NCI-H1436 treated with DMSO at 0.1 percent for 48 hours (cell line): ENCODE measurements at places on chromosomes 7 and 10.

GRCh38 chr7:50552921-50553320, 12.3 kb downstream of the DDC start:
- DNase-seq: no peak

DNA sequence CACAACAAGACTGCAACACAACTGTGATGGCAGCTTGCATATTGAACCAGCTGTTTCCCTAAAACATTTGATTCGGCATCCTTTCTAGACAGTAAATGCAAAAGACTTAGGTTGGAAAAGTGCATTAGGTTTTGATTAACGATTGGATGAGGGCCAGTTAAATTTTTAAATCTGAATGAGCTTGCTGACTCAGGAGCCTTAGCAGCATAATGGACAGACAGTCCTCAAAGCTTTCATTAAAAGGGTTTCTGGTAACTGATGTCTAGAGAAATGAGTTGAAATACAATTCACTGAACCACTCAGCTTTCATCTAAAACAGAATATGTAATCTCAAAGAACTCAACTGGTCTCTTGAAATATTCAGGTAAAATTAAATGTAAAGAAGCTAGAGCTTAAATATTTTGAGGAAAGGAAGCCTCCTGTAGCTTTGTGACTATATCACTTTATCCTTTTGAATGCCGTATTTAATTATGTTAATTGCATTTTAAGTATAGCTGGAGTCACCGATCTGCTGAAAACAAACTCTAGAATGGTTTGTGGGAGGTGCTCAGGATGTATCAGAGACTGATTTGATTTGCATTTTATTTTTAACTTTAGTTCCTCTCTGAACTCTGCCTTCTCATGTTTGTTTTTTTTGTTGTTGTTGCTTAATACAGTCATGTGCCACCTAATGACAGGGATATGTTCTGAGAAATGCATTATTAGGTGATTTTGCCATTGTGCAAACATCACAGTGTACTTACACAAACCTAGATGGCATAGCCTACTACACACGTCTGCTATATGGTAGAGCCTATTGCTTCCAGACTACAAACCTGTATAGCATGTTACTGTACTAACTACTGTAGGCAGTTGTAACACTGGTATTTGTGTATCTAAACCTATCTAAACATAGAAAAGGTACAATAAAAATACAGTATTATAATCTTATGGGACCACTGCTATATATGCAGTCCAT, 29.2 kb upstream of the ATRNL1 start:
- DNase-seq: peak; percentile 52

DNA sequence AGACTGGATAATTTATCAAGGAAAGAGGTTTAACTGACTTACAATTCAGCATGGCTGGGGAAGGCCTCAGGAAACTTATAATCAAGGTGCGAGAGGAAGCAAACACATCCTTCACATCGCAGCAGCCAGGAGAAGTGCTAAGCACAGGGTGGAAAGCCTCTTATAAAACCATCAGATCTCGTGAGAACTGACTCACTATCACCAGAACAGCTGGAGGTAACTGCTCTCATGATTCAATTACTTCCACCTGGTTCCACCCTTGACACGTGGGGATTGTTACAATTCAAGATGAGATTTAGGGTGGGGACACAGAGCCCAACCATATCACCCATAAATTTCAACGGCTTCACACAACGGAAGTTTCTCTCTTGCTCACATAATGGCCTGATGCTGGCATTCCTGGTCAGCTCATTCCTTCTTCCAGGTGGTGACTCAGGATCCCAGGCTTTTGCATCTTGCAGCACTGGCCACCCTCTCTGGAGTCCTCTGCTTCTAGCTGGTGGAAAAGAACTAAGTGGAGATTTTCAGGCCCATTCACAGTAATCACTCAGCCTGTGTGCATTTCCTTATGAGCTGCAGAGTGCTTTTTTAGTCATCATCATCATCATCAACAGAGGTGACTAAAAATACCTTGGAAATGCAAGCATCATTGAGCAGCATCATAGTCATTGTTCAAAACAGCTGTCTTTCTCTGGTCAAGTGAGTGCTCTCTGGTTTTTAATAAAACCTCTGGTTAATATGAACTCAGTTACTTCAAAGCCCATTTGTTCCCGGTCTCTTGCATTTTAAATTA, 308.1 kb downstream of the SFMBT2 start:
- no peak for DNase-seq

DNA sequence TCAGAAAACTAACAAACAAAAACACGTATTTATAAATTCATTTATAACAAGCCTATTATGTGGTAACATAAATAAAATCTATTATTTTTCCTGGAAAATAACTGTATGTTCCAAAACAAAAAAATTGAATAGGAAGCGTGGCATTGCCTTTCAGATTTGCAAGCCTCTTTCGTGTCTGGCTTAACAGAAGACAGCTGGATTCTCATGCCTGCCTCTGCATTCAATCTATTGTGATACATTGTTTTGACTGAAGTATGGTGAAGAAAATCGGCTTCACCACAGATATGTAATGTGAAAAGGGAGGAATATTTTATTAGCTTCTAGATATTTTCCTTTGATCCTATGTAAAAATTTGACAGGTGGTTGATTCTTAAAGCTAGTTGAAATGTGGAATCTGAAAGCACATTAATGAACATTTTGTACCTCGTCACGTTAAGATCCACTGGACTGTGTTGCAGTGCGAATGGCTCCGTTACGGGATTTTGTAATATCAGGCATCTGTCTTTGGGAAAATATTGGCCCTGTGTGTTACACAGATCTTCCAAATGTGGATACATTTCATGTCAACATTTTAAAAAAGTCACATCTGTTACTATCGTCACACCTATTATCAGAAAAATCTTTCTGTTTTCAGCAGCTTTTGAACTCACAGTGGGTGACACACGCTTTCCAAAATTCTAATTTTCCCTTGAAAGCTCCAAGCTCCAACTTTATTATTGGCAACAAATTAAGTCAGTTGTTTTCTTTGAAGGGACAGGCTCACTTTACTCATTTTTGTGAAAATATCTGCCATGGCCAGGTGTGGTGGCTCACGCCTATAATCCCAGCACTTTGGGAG, 26.2 kb downstream of the PALD1 start:
- DNase-seq: no peak

GRCh38 chr7:157577061-157577460, 240.3 kb downstream of the DNAJB6 start:
- no peak for DNase-seq

- no peak for DNase-seq
These were observed 38.5 kb downstream of the MCU start for GRCh38 chr10:72730479-72730878.

DNA sequence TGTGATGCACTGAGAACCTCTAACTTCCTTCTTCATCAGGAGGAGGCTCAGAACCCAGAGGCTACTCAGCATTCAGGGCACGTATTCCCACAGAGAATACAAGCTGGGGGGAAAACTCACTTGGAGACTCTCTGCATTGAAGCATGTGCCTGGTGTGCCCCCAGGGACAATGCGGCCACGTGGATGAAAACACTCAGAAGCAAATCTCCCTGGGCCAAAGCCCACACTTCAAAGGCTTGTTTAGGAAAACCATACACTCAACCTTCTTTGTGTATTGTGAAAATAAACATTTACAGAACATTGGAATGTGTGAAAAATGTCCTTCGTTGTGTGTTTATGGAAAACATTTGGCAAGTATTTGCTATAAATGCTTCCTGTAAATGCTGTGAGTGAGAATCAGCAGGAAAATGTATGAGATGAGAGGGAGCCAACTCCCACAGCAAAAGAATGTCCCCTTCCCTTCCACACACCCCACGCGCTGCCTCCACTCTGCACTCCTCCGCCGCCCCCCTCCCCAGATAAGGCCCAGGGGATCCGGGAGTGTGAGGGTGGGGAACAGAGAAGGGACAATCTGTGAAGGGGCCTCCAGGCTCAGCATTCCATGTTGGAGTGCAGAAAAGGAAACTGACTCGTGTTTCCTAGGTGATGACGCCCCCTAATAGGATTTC, 339.5 kb downstream of the ELMO1 start:
- DNase-seq: no peak

- DNase-seq: no peak
These were observed 41.6 kb downstream of the MRPS33 start for GRCh38 chr7:140972876-140973829.

DNA sequence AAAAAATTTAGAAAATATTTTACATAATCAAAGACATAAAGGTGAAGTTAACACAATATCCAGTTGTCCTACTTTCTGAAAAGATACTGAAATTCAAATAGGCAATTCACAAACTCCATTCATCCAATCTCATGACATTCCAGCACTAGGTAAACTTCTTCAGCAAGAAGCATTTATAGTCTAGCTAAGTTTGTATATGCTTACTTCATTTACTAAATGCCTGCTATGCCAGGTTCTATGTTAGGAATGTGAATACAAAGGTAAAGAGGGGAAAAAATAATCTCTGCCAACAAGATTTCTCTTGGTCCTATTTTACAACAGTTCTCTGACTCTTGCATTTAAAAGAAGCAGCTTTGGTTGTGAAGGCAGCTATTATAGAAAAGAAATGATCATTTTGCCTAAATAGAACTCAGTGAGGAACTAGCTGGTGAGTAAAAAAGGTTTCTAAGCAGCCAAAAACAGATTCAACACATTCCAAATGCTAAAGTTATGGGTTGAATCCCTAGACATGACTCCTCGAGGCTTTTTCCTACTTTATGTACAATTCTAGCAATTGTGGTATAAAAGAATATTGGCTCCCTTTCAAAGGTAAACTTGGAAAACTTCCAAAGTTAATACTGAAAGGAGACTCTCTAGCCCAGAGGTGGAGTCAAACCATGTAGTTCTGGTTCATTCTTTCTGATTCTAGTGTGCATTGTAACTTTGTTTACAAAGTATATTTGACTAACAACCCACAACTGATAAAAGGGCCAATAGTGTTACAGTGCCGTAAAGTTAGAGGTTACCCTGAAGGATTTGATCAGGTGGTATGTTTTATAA, 30.9 kb upstream of the KLHL7 start:
- DNase-seq: no peak

DNA sequence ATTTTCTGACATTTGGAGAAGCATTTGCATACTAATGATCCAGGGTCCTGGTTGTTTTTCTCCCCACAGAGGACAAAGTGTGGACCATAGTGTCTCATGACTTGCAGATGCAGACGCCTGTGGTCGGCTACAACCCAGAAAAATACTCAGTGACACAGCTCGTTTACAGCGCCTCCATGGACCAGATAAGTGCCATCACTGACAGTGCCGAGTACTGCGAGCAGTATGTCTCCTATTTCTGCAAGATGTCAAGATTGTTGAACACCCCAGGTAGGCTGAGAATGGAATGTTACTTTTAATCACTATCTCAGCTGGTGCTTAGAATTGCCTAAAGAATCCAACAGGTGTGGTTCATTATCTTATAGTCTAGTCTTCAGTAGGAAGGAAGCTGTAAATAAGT, 951.5 kb upstream of the C7orf33 start:
- DNase-seq: no peak

DNA sequence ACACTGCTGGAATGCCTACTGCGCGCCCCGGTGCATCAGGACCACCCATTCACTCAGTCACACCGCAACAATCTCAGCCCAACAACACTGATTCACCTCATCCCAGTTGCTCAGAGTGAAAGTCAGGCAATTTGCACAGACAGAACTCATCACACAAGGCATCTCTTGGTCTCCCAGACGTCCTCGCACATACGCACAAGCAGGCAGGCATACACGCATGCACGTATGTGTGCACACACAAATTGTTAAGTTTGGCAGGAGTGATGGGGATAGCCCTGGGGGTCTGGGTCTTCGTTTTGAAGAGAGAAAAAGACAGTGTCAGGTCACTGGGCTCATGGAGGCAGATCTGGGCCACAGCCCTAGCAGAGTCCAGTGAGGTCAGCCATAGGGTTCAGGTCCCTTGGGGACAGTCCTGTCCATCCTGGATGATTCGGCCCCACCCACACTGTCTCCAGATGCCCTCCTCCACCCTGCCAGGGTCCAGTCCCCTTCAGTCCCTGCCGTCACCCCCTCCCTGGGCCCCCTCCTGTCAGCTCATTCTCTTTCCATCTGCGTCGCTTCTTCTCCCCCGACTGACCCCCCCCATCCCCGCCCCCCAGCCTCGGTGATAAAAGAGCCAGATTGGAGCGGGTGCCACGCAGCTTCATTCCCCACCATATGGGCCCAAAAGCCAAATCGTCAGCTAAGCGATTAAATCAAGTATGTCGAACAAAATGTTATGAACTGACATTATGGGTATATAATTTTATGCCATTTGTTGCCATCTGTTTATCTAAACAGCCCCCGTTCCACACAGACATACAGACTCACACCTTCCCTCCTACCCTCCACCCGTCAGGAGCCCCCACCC, 48.5 kb upstream of the SLF2 start:
- no peak for DNase-seq

DNA sequence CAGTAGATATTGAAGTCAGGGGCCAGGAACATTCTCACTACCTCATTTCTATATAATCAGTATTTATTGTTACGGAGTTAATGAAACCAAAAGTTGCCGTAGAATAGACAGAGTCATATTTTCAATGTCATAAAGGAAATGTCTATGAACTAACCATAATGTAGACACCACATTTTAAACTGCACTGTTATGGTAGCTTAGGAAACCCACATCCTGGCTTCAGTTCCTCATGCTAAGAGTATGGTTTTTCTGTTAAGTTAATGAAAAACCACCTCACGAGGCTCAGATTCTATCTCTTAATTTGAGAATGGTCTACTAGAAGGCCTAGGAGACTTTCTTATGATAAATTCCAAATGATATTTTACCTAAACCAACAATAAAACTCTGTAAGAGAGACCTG, 166.5 kb downstream of the TMEM26 start:
- no peak for DNase-seq

DNA sequence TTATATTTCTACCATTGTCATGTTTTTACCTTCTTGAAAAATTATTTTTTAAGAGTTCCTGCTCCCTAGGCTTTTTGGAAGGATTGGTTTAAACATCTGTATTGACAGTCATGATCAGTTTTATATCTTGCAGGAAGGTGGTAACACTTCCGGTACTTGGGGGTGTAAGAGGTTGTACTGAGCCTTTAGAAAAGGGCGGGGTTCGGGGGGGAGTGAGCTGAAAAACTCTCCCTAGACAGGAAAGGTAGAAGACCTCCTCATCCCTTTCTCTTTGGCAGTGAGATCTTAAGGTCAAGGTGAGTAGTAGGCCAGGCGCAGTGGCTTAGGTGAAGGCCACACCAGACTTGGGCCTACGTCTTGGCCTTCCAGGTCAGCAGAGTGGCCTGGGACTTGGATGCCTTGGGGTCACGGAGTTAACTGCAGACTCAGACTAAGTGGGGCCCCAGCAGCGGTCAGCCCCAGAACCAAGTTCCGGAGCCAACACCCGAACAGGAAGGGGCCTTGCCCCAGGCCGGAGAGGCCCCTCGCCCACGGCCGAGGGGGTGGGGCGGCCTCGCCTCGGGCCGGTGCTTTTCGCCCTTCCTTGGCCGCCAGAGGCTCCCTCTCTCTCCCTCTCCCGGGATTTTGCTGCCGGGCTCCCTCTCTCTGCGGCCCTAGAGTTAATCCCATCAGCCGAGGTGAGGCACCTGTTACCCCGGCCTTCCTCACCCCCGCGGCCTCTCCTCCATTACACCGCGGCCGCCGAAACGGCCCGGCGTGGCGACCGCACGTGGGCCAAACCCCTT, at the start of gene PPP1R9A:
Gene PPP1R9A, plus strand, starts transcription at position 569 of the 785 bp plus-strand sequence. CDS start 2,520 bp downstream, outside the sequence.
- peak; percentile 6 for DNase-seq

DNA sequence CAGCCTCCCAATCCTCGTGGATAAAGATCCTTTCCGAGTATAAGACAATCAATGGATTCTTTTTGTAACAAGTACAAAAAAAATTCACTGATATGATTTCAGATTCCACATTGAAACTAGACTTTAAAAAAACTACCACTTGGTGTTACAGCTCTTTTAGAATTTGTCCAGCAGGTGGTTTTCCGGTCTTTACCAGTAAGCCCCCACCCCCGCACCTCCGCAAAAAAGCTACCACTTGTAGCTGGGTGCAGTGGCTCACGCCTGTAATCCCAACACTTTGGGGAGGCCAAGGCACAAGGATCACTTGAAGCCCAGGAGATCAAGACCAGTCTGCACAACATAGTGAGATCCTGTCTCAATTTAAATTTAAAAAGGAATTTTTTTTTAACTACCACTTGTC, 19.8 kb downstream of the IGF2BP3 start:
- no peak for DNase-seq
